Regular cardiac myocyte (primary cell): ENCODE measurements at places on chromosomes 12 and 14. TPM values are rescaled to one million over a fixed set of nuclear protein-coding genes. Genes with fewer than 3 reads are reported as not detected.

NYNRIN gene
- 3.5 and 6.8 TPM in 2 replicates for total RNA-seq

TSPAN19 gene
- not detected in 2 replicates for total RNA-seq

LMO3 gene
- under 0.01 and 0.56 TPM in 2 replicates for total RNA-seq

NRXN3 gene
- 1.3 and 3.7 TPM in 2 replicates for total RNA-seq

BHLHE41 gene
- total RNA-seq: 2.1 and 6.5 TPM in 2 replicates

RAB15 gene
- total RNA-seq: 1.7 TPM in 2 replicates

HOXC10 gene
- total RNA-seq: not detected in 2 replicates

DIO2 gene
- 6.8 and 27.0 TPM in 2 replicates for total RNA-seq

TAS2R43 gene
- 0.19 and 1.4 TPM in 2 replicates for total RNA-seq

TMEM63C gene
- under 0.01 and 0.56 TPM in 2 replicates for total RNA-seq

PTPRO gene
- total RNA-seq: 0.19 and 3.1 TPM in 2 replicates

AMHR2 gene
- total RNA-seq: under 0.01 TPM in 1 of 2 replicates, not detected in the other

TMEM19 gene
- total RNA-seq: 44.7 and 45.9 TPM in 2 replicates
